ENCODE measurements at places on chromosomes 11 and 22.

DNA sequence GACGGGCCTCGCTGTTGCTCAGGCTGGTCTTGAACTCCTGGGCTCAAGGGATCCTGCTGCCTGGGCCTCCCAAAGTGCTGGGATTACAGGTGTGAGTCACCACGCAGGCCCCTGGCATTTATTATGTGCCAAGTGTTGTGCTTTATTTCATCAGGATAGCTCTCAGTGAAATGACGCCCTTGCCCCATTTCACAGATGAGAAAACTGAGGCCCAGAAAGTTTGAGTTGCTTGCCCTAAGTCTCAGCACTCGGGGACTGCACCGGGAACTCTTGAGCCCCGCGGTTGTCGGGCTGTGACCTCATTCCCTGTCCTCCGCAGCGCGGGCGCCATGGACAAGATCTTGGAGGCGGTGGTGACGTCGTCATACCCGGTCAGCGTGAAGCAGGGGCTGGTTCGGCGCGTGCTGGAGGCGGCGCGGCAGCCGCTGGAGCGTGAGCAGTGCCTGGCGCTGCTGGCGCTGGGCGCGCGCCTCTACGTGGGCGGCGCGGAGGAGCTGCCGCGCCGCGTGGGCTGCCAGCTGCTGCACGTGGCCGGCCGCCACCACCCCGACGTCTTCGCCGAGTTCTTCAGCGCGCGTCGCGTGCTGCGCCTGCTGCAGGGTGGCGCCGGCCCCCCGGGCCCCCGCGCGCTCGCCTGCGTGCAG, 7.3 kb downstream of the USP35 start:
- DNase-seq: peak; percentile 24

- no peak for DNase-seq
Observed at GRCh38 chr11:8192896-8193209, 24.0 kb upstream of the RIC3 start.

DNA sequence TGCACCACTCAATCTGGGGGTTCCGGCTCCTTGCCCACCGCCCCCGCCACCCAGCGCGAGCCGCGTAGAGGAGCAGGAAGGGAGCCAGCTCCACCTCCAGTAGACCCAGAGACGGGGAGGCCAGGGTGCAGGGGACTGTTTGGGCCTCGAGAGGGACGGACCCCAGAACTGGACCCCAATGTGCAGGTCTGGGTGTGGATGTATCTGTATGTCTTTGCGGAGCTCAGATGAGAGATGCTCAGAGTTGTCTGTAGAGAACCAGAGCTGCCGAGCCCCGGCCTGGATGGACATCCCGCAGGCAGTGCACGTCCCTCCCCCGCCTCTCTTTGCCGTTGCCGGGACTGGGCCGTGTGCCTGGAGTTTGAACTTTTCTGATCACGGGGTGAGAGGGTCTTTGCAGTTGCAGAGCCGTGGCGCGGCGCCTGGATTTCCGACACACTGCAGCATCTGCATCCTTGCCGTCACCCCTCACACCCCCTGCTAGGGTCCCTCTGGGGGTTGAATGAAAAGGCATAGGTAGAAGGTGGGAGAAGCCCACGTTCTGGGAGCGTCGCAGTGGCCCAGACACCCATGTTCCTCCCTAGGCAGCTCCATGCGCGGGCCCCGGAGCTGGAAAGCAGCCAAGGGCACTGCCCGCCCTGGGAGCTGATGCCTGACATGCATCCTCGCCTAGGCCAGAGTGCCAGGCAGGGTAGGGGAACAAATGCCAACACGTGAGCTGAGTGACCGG, 105.2 kb downstream of the KCNQ1 start:
- no peak for DNase-seq

DNA sequence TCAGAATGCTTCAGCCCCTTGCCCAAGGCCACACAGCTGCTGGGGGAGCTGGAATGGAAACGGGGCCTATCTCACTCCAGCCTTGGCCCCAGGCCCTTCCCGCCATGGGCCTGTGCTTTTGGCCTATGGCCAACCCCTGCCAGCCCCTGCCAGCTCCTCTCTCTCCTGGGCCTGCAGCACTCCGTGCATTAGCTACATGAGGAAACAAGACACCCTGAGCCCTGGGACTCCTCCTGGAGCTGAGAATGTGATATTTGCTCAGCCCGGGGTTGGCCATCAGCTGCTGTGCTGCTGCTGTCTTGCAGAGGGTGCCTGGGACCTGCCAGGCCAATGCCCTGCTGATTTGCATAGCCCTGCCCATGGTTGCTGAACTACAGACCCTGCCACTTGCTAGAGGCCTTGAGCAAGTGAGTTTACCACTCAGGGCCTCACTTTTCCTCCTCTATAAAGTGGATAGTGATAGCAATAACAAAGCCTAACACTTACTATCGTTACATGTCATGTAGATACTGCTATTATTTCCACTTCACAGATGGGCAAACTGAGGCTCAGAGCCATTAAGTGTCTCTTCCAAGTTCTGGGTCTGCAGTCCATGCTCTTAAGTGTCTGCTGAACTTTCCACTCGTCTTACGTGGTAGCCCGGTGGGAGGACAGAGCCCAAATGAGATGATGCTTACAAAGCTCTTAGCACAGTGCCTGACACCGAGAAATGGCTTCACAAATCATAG, 99.6 kb downstream of the KIAA1671 start:
- no peak for DNase-seq

DNA sequence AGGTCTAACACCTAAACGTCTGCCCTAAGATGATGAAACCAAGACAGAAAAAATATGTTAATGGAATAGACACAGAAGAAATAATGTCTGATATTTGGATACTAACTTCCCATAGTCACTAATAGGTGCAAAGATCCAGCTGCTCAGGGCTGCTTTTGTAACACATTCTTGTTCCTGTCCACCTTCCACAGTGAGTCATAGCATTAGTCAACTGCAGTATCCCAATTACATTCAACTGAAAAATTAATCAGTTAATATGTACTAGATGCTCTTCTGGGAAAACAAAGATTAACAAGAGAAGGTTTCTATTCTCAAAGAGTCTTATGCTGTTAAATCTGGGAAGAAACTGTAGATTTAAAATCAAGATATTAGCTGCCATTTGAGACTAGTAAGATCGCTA, 47.6 kb downstream of the HEPHL1 start:
- no peak for DNase-seq

- DNase-seq: no peak
Observed at GRCh38 chr11:12163181-12163941, 53.0 kb downstream of the MICAL2 start.

DNA sequence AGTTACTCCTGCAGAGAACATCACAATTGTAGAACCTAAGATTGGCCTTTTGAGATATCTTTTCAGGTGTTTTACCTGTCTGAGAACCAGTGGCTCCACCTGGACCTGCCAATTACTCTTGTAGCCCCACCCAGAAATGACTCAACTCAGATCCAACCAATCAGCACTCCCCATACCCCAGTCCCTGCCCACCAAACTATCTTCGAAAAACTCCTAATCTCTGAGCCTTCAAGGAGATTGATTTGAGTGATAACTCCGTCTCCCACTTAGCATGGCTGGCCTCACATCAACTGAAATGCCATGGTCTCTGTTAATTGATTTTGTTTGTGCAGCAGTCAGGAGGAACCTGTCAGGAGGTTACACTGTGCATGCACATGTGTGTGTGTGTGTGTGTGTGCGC, 103.6 kb downstream of the MTNR1B start:
- DNase-seq: no peak

DNA sequence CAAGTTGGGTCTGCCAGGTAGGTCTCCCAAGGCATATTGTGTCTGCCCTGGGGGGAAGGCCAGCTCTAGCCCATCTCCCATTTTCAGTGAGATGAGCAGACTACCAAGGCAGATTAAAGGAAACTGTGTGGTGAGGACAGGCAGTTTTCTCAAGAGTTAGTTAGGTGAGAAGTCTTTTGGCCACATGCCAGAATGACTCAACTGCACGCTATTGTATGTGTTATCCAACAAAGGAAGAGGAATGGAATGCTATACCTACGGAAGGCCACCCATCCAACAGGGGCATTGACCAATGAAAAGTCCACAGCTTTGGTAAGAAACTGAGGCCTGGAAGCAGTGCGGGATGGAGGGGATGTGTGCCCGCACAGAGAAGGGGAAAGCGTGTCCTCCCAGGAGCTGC, 941.7 kb downstream of the NTM start:
- no peak for DNase-seq

DNA sequence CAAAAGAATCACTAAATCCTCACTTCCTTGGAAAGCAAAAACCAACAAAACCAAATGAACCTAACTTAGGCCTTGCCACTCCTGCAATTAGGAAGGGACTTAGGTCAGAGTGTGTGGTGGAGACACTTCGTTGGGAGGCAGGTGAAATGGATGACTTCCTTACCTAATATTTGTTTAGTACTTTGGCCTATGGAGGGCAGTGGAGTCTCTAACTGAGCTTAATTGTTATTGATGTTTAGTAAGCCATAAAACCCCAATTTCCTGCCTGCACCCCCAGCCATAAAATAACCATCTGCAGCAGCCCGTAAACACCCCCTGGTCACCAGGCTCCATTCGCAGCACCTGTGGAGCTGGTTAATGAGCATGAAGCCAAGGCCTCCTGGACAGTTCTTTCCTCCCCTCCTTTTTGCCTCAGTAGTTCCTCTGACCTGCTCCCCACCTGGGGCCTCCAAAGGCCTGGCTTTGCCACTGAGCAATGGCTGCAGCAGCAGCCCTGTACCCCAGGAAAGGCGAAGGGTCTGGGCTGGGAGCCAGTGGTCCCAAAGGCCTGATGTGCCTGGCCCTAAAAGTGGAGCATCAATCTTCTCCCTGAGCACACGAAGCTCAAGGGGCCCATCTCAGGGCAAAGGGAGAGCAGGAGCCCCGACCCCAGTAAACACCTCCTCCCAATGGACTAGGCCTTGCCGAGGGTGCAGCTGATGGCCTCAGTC, 15.6 kb upstream of the SYT13 start:
- no peak for DNase-seq

GRCh38 chr22:45268167-45268957, 16.4 kb upstream of the UPK3A start:
- DNase-seq: peak; percentile 67

- no peak for DNase-seq
Observed at GRCh38 chr11:70212227-70212811, 9.2 kb downstream of the FADD start.

DNA sequence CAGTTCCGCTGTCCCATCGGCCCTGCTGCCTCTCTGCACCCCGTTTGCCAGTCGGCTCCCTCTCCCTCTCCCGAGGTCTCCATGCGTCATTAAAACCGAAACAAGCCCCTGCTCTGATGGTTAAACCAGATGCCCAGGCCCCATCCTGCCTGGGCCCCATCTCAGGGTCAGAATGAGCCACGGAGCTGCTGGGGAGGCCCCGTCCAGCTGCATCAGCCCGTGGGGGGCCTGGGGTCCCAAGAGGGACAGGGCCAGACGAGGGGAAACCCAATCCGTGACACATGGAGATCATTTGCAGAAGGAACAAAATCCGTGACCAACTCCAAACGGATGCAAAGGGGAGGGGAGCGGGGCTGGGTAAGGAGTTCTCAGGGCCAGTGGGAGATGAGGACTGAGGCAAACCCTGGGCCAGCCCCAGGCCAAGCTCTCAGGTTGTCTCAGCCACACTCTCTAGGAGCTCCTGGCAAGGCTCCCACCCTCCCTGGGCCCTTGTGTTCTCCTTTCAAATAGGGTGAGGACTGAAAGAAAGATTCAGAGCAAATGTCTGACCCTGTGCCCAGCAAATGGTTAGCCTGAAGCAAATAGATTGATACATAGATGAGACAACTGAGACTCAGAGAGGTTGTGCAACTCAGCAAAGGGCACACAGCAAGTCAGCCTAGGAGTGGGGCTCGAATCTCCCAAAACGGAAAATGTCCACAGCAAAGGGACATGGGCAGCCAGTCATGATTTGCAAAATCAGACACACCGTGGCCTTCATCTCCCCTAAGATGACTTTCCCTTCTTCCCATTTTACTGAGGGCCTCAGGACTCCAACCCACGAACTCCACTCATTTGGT, 162.1 kb downstream of the MN1 start:
- DNase-seq: no peak

DNA sequence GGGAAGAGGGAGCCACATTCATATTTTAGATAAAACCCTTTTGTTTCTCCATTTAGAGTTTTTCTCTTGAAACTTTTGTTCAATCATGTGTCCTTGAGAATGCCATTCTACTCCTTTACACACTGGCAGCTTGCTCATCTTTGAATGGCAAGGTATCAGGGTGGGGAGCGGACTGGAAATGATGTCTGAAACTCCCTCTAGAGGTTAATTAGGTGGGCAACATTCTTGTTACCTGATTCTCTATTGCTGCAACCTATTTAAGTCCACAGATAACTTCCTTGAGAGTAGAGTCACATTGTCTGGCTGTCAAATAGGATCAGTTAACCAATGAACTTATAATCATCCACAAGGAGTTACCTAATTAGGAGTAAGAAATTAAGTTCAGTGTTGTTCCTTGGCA, 533.6 kb upstream of the API5 start:
- no peak for DNase-seq

DNA sequence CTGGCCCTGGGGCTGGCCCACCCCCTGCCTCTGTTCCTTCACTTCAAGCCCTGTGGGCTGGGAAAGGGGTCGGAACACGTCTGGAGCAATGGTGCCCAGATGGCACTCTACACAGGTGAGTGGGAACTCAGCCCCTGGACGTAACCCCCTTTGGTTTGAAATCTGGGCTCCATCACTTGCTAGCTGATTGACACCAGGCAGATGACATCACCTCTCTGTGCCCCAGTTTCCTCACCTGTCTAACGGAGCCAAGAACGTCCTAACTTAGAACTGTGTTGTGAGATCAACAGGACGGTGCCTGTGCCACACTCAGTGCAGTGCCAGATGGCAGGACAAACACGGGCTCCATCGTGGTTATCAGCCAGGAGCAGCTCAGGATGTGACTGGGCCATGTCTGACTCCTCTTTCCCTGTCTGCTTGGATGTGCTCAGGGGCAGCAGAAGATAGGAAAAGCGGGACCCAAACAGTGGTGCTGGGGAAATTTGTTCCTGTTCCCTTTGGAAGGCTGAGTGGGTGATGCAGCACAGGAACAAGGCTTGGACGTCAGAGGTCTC, 24.4 kb downstream of the NPTXR start:
- DNase-seq: no peak

DNA sequence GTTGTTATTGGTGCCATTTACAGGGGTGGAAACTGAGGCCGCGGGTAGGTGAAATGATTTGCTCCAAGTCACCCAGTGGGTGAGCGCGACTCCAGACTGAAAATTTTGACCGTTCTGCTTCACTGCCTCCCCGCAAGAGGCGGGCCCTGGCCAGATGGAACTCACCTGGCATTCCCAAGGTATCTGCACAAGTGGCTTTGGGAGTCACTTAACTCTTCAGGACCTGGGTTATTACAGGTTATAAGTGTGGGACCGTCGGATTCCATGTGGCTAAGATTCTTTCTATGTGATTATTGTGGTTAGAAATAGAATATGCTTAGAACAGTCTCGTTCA, 598 bp downstream of the CABIN1 start:
- DNase-seq: no peak

DNA sequence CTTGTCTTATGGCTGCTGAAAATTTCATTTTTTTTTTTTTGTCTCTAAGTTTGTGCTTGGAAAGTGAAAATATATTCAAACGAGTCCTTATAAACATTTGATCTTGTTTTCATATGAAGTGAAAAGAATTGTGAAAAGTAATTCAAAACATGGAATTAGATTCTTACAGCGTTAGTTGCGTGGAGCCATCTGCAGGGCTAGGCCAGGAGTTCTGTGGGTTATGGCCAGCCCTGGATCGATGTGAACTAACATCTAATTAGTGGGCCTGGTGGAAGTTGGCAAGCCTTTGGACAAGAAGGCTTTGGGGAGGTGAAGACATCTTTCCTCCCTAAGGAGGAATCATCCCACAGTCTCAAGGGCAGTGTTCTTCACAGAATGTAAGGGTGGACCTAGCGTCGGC, 37.2 kb downstream of the PARVA start:
- no peak for DNase-seq
